ENCODE measurements at places on chromosomes 5 and 9. TPM values are rescaled to one million over a fixed set of nuclear protein-coding genes. Genes with fewer than 3 reads are reported as not detected.

Gene WDR38
- total RNA-seq, result not detected

Gene NOTCH1
- total RNA-seq, result 89.4 TPM

Gene KCTD16
- 2.8 TPM for total RNA-seq

Gene NOL8
- total RNA-seq, result 18.5 TPM

Gene DOCK2
- total RNA-seq, result 19.7 TPM

Gene DEPDC1B
- 21.2 TPM for total RNA-seq

Gene LRRC19
- total RNA-seq, result 12.1 TPM

Gene CCL21
- total RNA-seq, result 26.2 TPM

All from metanephros (tissue), 2 donors.